ENCODE measurements at places on chromosomes 12 and 14.

GRCh38 chr12:131407221-131408035, 303.5 kb upstream of the SFSWAP start:
- DNase-seq = no peak

DNA sequence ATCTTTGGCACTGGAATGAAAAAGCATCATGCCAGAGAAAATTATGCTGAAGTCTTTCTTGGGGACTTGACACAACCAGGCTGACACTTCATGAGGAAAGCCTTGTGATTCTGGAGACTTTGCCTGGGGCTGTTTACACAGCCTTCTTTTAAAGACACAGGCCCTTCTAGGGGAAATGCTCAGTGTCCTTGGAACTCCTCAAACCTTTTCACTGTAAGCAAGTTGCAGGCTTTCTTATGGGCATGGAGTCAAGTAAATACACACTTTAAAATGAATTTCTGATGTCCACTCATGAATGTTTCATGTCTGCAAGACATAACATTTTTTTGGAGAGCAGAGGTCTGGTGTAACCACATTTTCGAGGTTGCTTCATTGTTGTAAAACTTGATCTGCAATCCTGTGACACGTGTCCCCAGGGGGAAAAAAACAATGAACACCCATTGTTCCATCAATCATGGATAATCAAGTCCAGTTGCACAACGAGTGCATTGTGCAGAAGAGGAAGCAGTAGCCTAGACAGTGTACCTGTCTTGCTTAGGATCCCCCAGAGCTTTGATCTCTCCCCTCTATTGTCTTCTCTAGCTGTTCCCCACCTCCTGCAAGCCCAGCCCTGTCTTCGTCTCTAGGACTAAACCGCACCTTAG, 155.1 kb upstream of the PRICKLE1 start:
- DNase-seq = no peak

- no peak for DNase-seq
These were observed 206.4 kb downstream of the ERC1 start for GRCh38 chr12:1197264-1198018.

- peak; percentile 61 for DNase-seq
These were observed 1.4 kb downstream of the ACTN1 start for GRCh38 chr14:68977718-68978171.

Measured in activated CD4-positive, alpha-beta T cell treated with anti-CD3 and anti-CD28 coated beads, Interleukin-2, amount 10 ng/mL, durations not matched to agents 7 days and 5 days (primary cell).